ENCODE measurements at places on chromosomes 1 and 21.

DNA sequence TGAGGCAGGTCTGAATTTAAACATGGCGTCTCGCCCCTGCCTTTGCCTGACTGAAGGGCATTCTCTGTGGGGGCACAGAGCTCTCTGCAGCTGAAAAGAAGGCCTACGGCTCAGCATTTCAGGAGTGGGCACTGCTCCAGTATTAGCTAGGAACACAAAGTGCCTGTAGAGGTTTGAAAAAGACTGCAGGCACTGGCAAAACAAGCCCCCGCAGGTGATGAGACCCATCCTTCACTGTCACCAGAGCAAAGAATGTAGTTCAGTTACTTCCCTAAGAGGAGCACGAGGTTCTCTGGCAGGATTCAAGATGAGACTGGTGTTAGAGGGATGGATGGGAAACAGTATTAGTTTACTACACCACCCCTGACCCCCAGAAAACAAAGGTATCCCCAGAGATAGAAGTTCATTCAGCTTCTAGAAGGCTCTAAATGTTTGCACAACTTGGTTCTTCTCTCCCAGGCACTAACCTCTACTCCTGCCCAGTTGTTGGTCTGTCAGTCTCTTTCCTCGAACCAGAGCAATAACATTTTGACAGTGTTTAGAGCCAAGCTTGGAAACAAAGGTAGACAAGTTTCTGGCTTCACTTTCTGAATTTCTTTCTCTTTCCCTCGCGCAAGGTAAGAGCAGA is 101.9 kb upstream of the KCNE2 start:
- DNase-seq, result no peak

DNA sequence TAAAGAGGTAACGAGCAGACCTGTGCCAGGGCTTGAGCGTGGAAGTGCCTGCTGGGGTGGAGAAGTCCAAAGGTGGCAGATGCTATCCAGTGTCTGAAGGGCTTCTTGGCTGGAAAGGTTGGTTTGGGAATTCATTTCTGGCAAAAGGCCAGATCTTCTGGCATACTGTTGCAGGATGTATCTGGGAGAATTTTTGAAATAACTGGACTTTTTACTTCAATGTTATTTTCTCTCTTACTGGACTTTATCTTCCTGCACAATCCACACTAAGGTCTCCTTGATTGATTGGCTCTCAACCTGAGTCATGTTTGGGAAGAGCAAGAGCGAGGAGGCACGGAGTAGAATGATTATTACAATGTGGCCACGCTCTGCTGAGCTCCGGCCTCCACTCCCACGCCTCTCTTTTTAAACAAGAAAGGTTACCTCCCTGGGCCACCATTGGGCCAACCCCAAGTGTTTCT is 278.4 kb downstream of the TM2D1 start:
- DNase-seq, result no peak

GRCh38 chr1:109901141-109901523 is 9.5 kb upstream of the CSF1 start:
- no peak for DNase-seq

DNA sequence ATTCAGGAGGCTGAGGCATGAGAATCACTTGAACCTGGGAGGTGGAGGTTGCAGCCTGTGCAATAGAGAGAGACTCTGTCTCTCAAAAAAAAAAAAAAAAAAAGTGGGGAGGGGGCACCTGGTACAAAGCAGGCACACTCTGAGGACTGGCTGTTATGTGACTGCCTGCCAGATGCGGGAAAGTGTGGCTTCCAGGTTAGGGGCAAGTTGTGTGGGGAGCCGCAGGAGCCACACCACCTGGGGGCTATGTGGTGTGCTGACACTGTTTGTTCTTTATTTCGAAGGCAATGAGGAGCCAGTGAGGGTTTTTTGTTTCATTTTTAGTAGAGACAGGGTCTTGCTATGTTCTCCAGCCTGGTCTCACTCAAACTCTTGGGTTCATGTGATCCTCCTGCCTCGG is 5.7 kb downstream of the THEMIS2 start:
- DNase-seq, result no peak

DNA sequence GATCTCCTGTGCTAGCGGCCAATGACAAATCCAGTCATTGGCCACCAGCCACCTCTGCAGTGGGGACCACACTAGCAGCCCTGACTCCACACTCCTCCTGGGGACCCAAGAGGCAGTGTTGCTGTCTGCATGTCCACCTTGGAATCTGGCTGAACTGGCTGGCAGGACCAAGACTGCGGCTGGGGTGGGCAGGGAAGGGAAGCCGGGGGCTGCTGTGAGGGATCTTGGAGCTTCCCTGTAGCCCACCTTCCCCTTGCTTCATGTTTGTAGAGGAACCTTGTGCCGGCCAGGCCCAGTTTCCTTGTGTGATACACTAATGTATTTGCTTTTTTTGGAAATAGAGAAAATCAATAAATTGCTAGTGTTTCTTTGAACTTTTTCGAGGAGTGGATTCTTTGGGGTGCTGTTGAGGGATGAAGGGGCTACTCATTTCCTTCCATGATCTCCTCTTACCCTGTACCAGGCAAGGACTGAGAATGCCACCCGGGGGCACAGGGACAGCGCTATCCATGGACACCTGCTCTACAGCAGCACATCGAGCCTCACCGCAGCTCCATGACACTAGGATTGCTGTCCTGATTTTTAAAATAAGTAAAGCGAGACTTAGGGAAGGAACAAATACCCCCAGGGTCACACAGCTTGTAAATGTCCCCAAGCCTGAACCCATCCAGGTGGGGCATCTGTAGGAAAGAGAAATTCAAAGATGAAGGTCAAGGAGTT is 44.7 kb downstream of the TNNT2 start:
- no peak for DNase-seq

- no peak for DNase-seq
Observed at GRCh38 chr1:45622524-45623394, 1.1 kb downstream of the CCDC17 start.

DNA sequence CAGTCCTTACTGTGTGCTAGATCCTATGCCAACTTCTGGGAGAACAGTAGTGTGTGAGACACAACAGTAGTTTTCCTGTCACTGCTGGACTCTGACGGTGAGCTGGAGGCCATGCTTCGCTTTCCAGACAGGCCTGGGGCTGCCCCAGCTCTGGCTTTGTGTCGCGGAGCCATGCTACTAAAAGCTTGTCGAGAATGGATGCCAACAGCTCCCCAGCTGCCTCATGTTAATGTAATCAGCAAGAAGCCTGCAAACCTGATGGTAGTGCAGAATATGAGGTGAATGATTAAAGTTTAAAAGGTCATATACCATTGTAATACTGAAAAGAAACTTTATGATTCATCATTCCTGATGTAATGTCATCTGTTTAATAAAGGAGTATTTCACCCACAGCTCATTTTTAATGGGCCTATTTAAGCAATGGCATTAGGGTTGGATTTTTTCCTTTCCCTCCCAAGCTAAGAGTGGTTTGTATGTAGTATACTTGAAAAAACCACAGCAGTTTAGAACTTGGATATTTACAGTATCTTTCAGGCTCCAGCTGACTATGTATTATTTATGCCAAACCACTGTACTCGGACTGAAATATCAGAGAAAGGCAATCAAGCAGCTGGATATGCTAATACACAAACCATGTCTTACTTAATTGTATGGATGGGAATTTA is 343.0 kb downstream of the NUF2 start:
- DNase-seq, result no peak

DNA sequence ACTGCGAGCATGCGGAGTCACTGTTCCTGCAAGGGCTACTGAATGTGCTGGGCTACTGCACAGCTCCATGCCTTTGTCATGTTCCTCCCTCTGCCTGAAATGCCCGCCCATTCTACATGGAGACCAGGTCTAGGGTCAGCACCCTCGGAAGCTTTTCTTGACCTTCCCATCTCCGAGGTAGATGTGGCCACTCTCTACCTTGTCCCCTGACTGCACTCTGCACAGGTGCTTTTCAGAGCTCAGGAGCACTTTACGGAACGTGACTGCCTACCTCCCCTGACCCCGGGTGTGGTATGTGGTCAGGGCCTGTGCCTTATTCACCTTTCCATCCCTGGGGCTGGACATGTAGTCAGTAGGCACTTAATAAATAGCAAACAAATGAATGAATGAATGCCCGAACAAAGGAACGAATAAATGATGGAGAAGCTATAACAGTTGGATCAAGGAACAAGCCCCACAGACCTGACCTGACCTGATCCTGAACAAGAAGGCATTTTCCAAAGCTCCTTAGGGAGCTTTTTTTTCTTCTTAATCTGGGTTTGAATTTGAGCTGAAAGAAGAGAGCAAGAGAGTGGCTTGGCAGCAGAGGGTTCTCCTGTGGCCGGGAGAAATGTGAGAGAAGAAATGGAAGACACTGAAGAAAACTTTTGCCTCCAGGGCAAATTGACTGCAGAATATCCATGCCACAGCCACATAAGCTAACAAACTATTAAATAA is 7.9 kb downstream of the RD3 start:
- DNase-seq, result no peak

DNA sequence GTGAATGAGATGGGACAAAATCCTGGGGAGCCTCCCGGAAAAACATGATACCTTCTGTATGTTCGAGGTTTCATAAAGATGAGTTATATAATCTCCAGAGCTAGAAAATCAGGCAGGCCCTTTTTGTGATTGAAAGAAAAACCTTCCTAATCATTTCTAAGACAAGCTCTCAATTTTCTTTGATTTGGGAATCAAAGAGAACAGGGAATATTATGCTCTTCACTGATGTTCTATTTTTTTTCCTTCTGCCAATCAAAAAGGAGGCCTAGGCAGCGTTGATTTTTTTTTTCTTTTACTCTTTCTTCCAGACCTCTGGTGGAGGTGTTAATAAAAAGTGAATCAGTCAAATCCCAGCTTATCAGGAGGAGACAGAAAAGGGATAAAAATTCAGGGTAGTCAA is 34.5 kb downstream of the DIRAS3 start:
- peak; percentile 23 for DNase-seq

GRCh38 chr1:15723631-15724246 is 12.3 kb upstream of the SLC25A34 start:
- no peak for DNase-seq

DNA sequence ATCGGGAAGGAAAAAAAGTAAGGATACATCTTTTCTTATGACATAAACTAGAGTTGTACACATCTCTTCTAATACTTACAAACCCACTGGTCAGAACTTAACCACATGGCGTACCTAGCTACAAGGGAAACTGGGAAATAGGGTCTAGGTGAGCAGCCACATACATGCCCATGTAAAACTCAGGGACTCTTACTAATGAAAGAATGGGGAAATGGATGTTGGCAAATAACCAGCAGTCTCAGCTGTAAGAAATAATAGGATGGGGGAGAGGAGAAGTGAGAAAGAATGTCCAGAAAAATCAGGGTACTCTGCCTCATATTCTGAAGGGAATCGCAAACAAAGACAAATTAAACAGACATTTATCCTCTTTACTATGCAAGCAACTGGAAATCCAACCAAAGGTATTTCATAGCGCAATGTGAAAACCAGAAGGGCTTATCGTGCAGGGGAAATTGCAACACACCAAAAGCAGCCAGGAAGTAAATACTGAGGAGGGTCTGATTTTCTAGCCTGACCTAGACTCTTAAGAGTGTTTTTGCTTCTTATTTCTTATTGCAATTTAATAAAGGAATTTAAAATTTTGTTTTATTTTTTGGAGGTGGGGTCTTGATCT is 17.5 kb downstream of the GTF2B start:
- no peak for DNase-seq

DNA sequence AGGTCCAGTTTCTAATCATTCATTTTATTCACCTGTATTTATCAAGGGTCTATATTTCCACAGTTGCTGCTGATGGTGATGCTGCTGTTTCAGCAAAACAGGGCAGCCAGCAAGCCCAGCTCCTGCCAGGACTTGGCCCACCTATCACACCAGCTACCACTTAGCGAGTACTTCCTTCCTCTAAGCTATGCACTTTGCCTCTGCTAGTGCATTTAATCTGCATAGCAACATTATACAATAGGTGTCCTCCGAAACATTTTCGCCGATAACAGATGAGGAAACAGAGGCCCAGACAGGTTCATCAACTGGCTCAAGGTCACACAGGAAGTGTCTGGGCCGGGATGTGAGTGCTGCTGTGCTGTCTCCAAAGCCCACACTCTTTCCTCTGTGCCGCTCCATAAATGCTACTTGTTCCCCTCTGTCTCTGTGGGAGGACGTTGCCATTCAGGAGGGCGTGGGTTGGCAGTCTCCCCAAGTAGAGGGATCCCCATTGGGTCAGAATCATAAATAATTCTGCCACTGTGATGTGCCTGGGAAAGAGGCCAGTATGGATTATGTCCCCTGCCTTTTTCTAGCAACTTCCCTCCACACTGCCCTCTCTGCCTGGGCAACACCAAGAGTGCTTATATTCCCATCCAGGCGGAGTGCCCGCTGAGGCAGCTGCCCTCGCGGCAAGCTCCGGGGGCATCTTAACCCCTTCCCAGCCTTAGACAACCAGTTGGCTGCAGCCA is 9.4 kb upstream of the PLEKHA6 start:
- no peak for DNase-seq

All from GM23248 (cell line).